RCC 7860 (cell line): ENCODE measurements at places on chromosomes 5 and 9.

GRCh38 chr5:136579238-136579637 is 213.9 kb upstream of the TRPC7 start:
- DNase-seq: no peak

- peak; percentile 8 for DNase-seq
Observed at GRCh38 chr5:55154873-55155272, 5.1 kb upstream of the GPX8 start.

GRCh38 chr5:9787861-9788600 is 157.9 kb upstream of the TAS2R1 start:
- DNase-seq: no peak

- DNase-seq: no peak
Observed at GRCh38 chr5:106584268-106584667, 1086.5 kb downstream of the EFNA5 start.
